ENCODE measurements at places on chromosomes 7 and 10. TPM values are rescaled to one million over a fixed set of nuclear protein-coding genes. Genes with fewer than 3 reads are reported as not detected.

DNA sequence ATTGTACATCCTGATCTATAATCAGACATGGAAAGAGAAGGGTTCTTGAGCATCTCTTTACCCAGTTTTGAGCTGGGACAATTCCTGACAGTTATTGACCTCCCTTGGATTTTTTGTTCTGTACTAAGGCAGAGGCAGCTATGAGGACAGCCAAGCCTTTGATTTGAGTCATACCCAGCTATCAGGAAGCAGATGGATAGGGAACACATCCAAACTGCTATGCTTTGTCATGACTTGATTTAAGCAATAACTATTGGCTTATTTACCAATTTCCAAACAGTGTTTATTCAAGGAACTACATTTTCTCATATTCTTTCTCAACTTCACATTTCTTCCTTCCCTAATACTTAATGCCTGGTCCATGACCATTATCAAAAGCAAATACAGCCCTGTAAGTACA is 396.4 kb upstream of the STEAP1 start:
- no peaks in the 10 kb centered on the region for H3K36me3 ChIP-seq
- H3K27ac ChIP-seq = no peak overlapping the region

GRCh38 chr7:11185179-11185815 is 211.6 kb downstream of the PHF14 start:
- DNase-seq = no peak
- no peaks in the 10 kb centered on the region for H3K27me3 ChIP-seq
- H3K36me3 ChIP-seq = no peaks in the 10 kb centered on the region
- no peaks in the 10 kb centered on the region for H3K4me1 ChIP-seq
- H3K27ac ChIP-seq = no peak overlapping the region

GRCh38 chr10:76285012-76285411 is 853.6 kb downstream of the LRMDA start:
- H3K27ac ChIP-seq = no peak overlapping the region
- no peak for DNase-seq
- H3K4me3 ChIP-seq = no peak overlapping the region
- H3K27me3 ChIP-seq = no peaks in the 10 kb centered on the region

DNA sequence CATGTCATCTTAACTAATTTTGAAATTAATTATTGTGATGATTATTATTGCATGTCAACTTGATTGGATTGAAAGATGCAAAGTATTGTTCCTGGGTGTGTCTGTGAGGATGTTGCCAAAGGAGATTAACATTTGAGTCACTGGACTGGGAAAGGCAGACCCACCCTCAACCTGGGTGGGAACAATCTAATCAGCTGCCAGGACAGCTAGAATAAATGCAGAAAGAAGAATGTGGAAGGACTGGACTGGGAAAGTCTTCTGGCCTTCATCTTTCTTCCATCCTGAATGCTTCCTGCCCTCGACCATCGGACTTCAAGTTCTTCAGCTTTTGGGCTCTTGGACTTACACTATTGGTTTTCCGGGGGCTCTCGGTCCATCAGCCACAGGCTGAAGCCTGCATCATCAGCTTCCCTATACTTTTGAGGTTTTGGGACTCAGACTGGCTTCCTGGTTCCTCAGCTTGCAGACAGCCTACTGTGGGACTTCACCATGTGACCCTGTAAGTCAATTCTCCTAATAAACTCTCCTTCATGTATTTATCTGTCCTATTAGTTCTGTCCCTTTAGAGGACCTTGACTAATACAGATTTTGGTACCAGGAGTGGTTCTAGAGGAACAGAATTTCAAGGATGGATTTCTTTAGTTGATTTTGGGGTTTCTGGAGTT is 959.8 kb downstream of the ANKRD7 start:
- H3K4me1 ChIP-seq = no peaks in the 10 kb centered on the region
- no peak overlapping the region for H3K27ac ChIP-seq
- no peaks in the 10 kb centered on the region for H3K27me3 ChIP-seq
- H3K4me3 ChIP-seq = no peak overlapping the region

- no peak for DNase-seq
- H3K4me1 ChIP-seq = peaks cover 11% of the 10 kb centered on the region
- H3K27me3 ChIP-seq = no peaks in the 10 kb centered on the region
- H3K4me3 ChIP-seq = no peak overlapping the region
- H3K36me3 ChIP-seq = no peaks in the 10 kb centered on the region
These were observed 89.1 kb upstream of the AGR3 start for GRCh38 chr7:16970732-16971482.

GRCh38 chr7:76294344-76295024 is 8.0 kb upstream of the HSPB1 start:
- no peaks in the 10 kb centered on the region for H3K27me3 ChIP-seq
- peak overlapping the region; percentile 100 for H3K27ac ChIP-seq
- H3K36me3 ChIP-seq = no peaks in the 10 kb centered on the region
- no peak for DNase-seq
- H3K4me3 ChIP-seq = peak overlapping the region; percentile 28
- peaks cover 77% of the 10 kb centered on the region for H3K4me1 ChIP-seq

GRCh38 chr10:95297402-95297801 is 6.6 kb upstream of the PDLIM1 start:
- no peaks in the 10 kb centered on the region for H3K36me3 ChIP-seq
- no peak for DNase-seq
- no peaks in the 10 kb centered on the region for H3K27me3 ChIP-seq
- H3K4me3 ChIP-seq = no peak overlapping the region

GRCh38 chr7:85750454-85750949 is 563.6 kb upstream of the SEMA3D start:
- H3K27me3 ChIP-seq = no peaks in the 10 kb centered on the region
- no peak overlapping the region for H3K4me3 ChIP-seq
- no peaks in the 10 kb centered on the region for H3K4me1 ChIP-seq
- no peaks in the 10 kb centered on the region for H3K36me3 ChIP-seq

GRCh38 chr10:83229991-83230390 is 909.3 kb upstream of the GHITM start:
- no peaks in the 10 kb centered on the region for H3K4me1 ChIP-seq
- no peak overlapping the region for H3K4me3 ChIP-seq
- no peak overlapping the region for H3K27ac ChIP-seq
- no peak for DNase-seq

DNA sequence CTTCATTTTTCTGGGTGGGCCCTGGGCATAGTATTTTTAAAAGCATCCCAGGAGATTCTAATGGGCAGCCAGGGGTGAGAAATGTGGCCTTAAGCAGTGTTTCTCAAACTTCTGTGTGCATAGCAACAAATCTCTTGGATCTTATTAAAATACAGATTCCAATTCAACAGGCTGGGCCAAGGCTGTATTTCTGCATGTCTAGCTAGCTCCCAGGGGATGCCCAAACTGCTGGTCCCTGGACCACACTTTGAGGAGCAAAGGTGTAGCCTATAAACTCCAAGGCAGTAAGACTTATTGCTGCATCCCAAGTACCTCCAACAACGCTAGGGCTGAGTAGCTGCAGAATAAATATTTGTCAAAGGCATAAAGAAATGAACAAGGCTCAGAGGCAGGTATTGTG is 292.9 kb upstream of the ZMIZ1 start:
- no peak for DNase-seq
- H3K27me3 ChIP-seq = no peaks in the 10 kb centered on the region
- no peaks in the 10 kb centered on the region for H3K36me3 ChIP-seq
- H3K4me1 ChIP-seq = peaks cover 42% of the 10 kb centered on the region
- no peak overlapping the region for H3K4me3 ChIP-seq
- peak overlapping the region; percentile 60 for H3K27ac ChIP-seq

- peak within 1 kb of the TSS; percentile 95 for H3K27ac ChIP-seq
- H3K4me3 ChIP-seq = peak within 1 kb of the TSS; percentile 93
- DNase-seq = no peak
- peaks cover 22% of the 10 kb centered on the region for H3K4me1 ChIP-seq
These were observed at the start of gene PRKAG2 for GRCh38 chr7:151876899-151877777. Gene PRKAG2, minus strand, starts transcription at chr7:151877115. Its CDS starts 495 bp downstream, at chr7:151876620.

GRCh38 chr10:47076949-47077361 is 165.7 kb downstream of the PTPN20 start:
- H3K36me3 ChIP-seq = no peaks in the 10 kb centered on the region
- no peak overlapping the region for H3K27ac ChIP-seq
- H3K27me3 ChIP-seq = no peaks in the 10 kb centered on the region
- no peaks in the 10 kb centered on the region for H3K4me1 ChIP-seq
- DNase-seq = peak; percentile 67

DNA sequence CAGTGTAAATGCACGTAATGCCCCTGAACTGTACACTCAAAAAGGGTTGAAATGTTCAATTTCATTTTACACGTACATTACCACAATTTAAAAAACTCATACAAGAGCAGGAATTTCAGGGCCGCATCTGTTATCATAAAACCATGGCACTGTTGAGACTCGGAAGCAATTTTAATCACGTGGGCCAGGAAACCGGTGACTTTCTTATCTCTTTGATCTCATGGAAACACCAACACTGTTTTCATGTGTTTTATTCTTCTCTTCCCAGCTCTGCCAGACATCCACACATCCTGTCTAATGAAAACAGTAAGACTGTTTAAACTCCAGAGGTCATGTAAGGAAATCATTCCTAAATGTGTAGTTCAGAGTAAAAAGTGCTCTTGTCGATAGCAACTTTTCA is 35.9 kb downstream of the PTPRE start:
- DNase-seq = no peak
- no peak overlapping the region for H3K27ac ChIP-seq
- H3K27me3 ChIP-seq = no peaks in the 10 kb centered on the region
- no peaks in the 10 kb centered on the region for H3K4me1 ChIP-seq

- peak overlapping the region; percentile 38 for H3K4me3 ChIP-seq
- H3K27me3 ChIP-seq = peaks cover 33% of the 10 kb centered on the region
- no peaks in the 10 kb centered on the region for H3K36me3 ChIP-seq
- H3K27ac ChIP-seq = no peak overlapping the region
These were observed 4.5 kb upstream of the GATA3 start for GRCh38 chr10:8049865-8050555.

DNA sequence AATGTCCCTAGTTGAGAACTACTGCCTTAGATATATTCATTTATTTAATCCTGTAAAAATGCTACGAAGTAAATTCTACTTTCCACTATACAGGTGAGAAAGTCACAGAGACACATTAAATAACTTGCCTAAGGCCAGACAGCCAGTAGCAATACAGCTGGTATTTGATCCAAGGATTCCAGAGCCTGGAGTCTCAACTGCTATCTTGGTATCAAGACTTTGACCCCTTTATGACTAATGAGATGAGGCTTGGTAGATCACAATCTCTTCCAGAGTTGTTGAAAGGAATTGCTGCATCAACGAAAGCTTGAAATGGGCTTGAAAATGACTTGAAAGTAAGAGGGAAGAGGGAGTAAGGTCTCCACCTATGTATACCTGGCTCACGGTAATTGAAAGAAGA is 83.3 kb downstream of the ORC5 start:
- no peak overlapping the region for H3K4me3 ChIP-seq
- no peaks in the 10 kb centered on the region for H3K4me1 ChIP-seq
- no peaks in the 10 kb centered on the region for H3K27me3 ChIP-seq
- no peaks in the 10 kb centered on the region for H3K36me3 ChIP-seq
- H3K27ac ChIP-seq = no peak overlapping the region
- no peak for DNase-seq

- no peak overlapping the region for H3K27ac ChIP-seq
- no peaks in the 10 kb centered on the region for H3K36me3 ChIP-seq
- no peaks in the 10 kb centered on the region for H3K4me1 ChIP-seq
These were observed 118.0 kb downstream of the PLPP4 start for GRCh38 chr10:120574981-120575380.

Gene STARD3NL
- total RNA-seq = 29.5 TPM

Gene TMEM273
- total RNA-seq = 17.9 TPM

Gene PRRT4
- 7.6 TPM for total RNA-seq

Gene DRGX
- total RNA-seq = not detected

Gene GRB10
- 48.6 TPM for total RNA-seq
